ENCODE measurements at places on chromosomes 5 and 9. TPM values are rescaled to one million over a fixed set of nuclear protein-coding genes. Genes with fewer than 3 reads are reported as not detected.

Gene TTC23L
- 1.6 TPM for total RNA-seq

Gene IFNA13
- total RNA-seq, result not detected

Gene CDHR2
- 0.74 TPM for total RNA-seq

Gene TLX3
- total RNA-seq, result not detected

Gene TBC1D2
- 73.0 TPM for total RNA-seq

Gene DOLPP1
- total RNA-seq, result 7.0 TPM

Gene TNC
- total RNA-seq, result 242 TPM

Gene SKIC3
- total RNA-seq, result 59.2 TPM

Gene SLC6A7
- not detected for total RNA-seq

- H3K27ac ChIP-seq, result no peak overlapping the region
- H3K4me3 ChIP-seq, result no peak overlapping the region
- H3K36me3 ChIP-seq, result no peaks in the 10 kb centered on the region
- H3K4me1 ChIP-seq, result peaks cover 14% of the 10 kb centered on the region
- DNase-seq, result no peak
Observed at GRCh38 chr9:93090091-93090655, 5.8 kb upstream of the CARD19 start.

DNA sequence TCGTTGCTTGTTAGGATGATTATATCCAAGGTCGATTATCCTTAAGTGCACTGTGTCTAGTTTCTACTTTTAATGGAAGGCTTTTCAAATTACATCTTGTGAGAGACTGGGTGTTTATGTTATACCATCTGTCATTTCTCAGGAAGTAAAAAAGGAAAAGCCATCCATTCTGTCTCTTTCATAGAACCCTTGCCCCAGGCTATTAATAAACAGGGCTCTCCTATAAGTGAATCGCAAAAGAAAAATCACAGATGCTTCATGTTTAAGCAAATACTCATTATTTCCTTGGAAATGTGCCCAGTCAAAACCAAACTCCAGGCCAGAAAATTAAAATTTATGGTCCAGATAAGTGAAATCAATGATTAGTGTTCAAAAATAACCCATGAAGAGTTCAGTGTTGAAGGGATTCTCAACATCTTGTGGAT is 58.1 kb downstream of the STARD4 start:
- no peak overlapping the region for H3K27ac ChIP-seq
- H3K27me3 ChIP-seq, result no peaks in the 10 kb centered on the region
- H3K4me3 ChIP-seq, result no peak overlapping the region
- no peaks in the 10 kb centered on the region for H3K36me3 ChIP-seq

DNA sequence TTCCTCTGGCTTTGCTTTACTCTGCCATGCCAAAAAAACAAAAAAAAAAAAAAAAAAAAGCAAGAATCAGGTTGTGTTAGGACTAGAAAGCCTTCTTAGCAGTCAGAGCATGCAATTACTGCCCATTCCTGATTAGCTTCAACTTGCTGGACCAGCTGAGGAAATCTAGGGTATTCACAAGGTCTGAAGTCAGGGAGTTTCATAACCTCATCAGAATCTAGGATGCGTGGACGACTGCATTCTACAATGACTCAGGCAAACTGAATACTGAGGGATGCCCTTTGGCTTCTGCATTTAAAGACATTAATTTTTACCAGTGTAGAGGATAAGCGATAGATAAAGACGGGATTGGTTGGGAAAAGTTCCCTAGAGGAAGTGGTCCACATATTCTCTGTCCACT is 39.2 kb upstream of the SHOC1 start:
- no peak for DNase-seq
- no peaks in the 10 kb centered on the region for H3K36me3 ChIP-seq
- H3K4me3 ChIP-seq, result no peak overlapping the region
- H3K4me1 ChIP-seq, result no peaks in the 10 kb centered on the region
- H3K27ac ChIP-seq, result no peak overlapping the region

DNA sequence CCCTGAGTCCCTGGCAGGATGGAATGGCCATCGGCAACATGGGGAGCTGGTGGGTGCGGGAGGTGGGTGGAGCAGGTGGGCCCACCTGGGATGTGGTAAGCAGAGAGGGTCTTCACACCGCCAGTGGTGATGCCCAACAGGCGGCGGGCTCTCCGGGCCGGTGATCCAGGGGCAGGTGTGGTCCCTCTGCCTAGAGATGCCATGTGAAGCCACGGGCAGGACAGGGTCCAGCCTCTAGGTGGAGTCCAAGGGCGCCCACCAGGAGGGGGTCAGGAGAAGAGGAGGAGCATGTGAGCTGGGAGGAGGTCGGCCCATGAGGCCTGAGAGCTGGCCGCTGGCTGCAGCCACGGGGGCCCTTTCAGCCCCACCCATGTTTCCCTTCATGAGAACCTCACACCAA is 221.1 kb downstream of the FANCC start:
- peak overlapping the region; percentile 5 for H3K27ac ChIP-seq
- peaks cover 7% of the 10 kb centered on the region for H3K4me1 ChIP-seq
- H3K4me3 ChIP-seq, result no peak overlapping the region
- peaks cover 21% of the 10 kb centered on the region for H3K36me3 ChIP-seq

DNA sequence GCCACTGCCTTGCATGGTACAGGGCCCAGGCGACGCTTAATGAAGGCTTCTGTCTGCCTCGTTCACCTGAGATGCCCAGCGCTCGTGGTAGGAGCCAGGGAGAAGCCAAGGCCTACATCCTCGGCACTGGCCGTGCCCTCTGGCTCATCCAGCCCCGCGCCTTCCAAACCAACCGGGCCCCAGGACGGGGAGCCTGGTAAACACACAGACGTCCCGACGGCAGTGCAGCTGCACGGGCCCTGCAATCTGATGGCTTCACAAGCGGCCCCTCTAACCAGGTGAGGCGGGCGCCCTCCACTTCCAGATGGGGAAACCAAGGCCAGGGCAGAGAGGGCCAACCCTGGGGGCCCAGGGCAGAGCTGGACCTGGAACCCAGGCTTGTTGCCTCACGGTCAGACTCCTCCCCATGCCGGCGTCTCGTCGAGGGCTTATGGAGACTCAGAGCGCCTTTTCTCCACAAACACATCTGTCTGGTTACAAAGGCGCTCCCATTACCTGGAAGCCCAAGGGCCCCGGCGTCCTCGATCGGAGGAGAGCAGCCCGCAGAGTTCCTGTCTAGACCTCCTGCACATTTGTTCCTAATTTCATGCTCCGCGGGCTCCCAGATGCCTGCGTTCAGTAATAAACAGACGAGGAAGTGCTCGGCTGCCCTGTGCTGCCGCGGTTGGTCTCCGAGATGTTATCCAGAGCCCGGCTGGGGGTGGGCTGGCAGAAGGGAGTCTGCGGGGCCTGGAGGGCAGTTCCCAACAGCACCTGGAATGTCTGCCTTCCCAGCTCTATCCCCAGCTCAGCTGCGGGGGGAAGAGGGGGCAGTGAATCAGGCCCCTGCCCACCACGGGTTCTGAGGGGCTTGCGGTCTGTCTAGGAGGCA is 23.5 kb downstream of the FAM163B start:
- H3K27ac ChIP-seq, result no peak overlapping the region
- no peak overlapping the region for H3K4me3 ChIP-seq
- H3K27me3 ChIP-seq, result no peaks in the 10 kb centered on the region
- H3K4me1 ChIP-seq, result peaks cover 59% of the 10 kb centered on the region
- H3K36me3 ChIP-seq, result no peaks in the 10 kb centered on the region

- H3K27me3 ChIP-seq, result no peaks in the 10 kb centered on the region
- H3K4me3 ChIP-seq, result no peak overlapping the region
- no peak overlapping the region for H3K27ac ChIP-seq
- H3K36me3 ChIP-seq, result no peaks in the 10 kb centered on the region
- no peaks in the 10 kb centered on the region for H3K4me1 ChIP-seq
- DNase-seq, result no peak
Observed at GRCh38 chr5:20105915-20106314, 117.9 kb upstream of the CDH18 start.

GRCh38 chr5:138961221-138961620 is 86.1 kb upstream of the LRRTM2 start:
- H3K27me3 ChIP-seq, result no peaks in the 10 kb centered on the region
- no peak overlapping the region for H3K4me3 ChIP-seq
- no peak overlapping the region for H3K27ac ChIP-seq
- DNase-seq, result peak; percentile 23
- no peaks in the 10 kb centered on the region for H3K4me1 ChIP-seq
- no peaks in the 10 kb centered on the region for H3K36me3 ChIP-seq

GRCh38 chr5:89556215-89556913 is 673.4 kb upstream of the MEF2C start:
- H3K27ac ChIP-seq, result no peak overlapping the region
- H3K4me1 ChIP-seq, result no peaks in the 10 kb centered on the region
- H3K36me3 ChIP-seq, result no peaks in the 10 kb centered on the region

- no peak overlapping the region for H3K4me3 ChIP-seq
- no peaks in the 10 kb centered on the region for H3K36me3 ChIP-seq
- no peak overlapping the region for H3K27ac ChIP-seq
Observed at GRCh38 chr5:180390441-180391190, 37.5 kb upstream of the GFPT2 start.

- peaks cover 9% of the 10 kb centered on the region for H3K36me3 ChIP-seq
- H3K27me3 ChIP-seq, result no peaks in the 10 kb centered on the region
- peak overlapping the region; percentile 70 for H3K27ac ChIP-seq
- peaks cover 50% of the 10 kb centered on the region for H3K4me1 ChIP-seq
- DNase-seq, result no peak
- no peak overlapping the region for H3K4me3 ChIP-seq
Observed at GRCh38 chr5:173923218-173924095, 35.3 kb downstream of the CPEB4 start.

GRCh38 chr5:65555287-65555686 is 7.7 kb downstream of the CENPK start:
- no peaks in the 10 kb centered on the region for H3K27me3 ChIP-seq
- DNase-seq, result no peak
- H3K36me3 ChIP-seq, result peaks cover 13% of the 10 kb centered on the region
- no peak overlapping the region for H3K4me3 ChIP-seq
- H3K27ac ChIP-seq, result no peak overlapping the region

DNA sequence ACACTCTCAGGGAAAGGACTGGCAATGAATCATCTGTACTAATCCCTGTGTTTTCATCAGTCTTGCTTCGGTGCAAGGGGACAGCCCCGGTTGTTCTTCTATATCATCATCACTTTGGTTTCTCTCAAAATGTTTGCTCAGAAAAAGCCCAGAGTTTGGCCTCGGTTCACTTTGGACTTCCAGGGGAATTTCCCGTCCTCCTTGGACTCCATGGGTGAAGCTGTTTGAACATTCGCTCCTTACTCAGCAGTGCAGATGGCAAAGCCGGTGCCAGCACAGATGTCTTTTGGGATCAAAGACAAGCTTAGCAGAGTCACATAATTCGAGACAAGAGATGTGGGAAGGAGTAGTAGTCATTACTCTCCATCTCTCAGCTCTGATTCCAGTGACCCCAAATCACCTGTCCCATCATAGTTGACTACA is 69.8 kb upstream of the TNFSF8 start:
- H3K4me3 ChIP-seq, result no peak overlapping the region
- H3K27me3 ChIP-seq, result no peaks in the 10 kb centered on the region
- H3K27ac ChIP-seq, result no peak overlapping the region
- no peak for DNase-seq
- H3K36me3 ChIP-seq, result no peaks in the 10 kb centered on the region

- peaks cover 7% of the 10 kb centered on the region for H3K4me1 ChIP-seq
- H3K27me3 ChIP-seq, result no peaks in the 10 kb centered on the region
- H3K27ac ChIP-seq, result no peak overlapping the region
- H3K36me3 ChIP-seq, result no peaks in the 10 kb centered on the region
Observed at GRCh38 chr5:64514612-64515011, 8.8 kb downstream of the RGS7BP start.
